Anterior cingulate cortex (tissue), 58 donors: ENCODE measurements at places on chromosomes 5 and 9.

GRCh38 chr5:149144637-149145036 lies 3.3 kb downstream of the ABLIM3 start:
- DNase-seq = no peak

GRCh38 chr5:56097055-56097454 lies 102.3 kb upstream of the IL6ST start:
- DNase-seq = no peak

DNA sequence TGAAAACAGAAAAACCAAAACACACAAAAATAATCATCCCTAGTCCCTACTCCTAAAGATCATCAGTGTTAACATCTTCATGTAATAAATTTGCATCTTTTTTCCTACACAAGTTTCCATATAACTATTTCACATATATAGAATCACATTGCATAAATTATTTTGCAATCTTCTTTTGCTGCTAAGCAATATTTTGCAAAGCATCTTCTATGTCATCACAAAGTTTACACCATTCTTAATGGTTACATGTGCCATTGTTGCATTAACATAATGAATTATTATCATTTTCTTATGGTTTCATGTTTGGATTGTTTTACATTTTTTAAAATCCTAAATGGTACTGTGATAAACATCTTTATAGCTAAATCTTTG lies 17.8 kb downstream of the SH3TC2 start:
- no peak for DNase-seq

GRCh38 chr9:138009803-138010690 lies 132.5 kb downstream of the CACNA1B start:
- DNase-seq = no peak

- DNase-seq = no peak
Measured at GRCh38 chr5:14424011-14424685, 157.4 kb upstream of the OTULINL start.

DNA sequence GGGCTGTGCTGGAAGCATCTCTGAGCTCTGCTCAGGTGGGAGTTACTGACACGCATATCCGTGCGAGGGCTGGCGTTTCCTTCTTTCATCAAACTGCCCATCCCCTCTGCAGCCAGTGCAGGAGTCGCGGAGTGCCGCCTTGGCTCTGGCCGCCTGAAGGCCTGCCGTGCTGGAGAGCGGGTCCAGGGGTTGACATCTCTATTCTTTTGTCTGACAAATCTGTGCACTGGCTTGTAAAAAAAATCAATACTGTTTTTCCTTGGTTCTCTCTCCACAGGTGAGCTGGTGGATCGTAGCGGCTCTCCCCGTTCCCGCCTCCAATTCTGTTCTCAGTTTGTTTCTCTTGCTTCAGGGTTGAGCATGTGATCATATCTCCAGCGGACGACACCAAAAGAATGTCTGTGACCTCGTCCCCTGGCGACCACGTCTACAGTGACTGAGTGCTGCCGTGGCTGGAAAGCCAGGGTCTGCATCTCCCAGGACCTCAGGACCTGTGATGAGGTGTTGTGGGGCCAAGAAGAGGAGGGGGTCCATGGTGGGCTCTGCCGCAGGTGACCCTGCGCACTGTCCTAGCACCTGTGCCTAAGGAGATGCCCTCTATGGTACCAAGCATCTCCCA lies 214.3 kb upstream of the IRX4 start:
- DNase-seq = no peak

- no peak for DNase-seq
Measured at GRCh38 chr9:89277043-89277442, 34.0 kb upstream of the CKS2 start.

- no peak for DNase-seq
Measured at GRCh38 chr5:126188804-126189203, 234.4 kb upstream of the GRAMD2B start.

DNA sequence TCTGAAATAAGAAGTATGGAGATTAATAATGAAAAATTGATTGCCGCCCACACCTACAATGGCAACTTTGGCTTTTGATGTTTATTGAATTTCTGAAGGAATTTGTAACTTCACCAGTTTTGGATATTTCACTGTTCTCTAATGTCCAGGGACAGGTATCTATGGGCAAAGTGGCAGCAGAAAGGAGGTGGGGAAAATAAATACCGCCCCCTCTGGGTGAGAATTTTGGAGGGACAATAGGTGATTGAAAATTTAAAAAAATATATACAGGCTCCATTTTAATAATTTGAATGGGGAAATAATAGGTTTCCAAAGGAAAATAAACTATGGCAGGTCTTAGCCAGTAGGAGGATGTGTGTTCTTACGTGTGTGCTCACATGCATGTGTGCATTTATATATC lies 1.3 kb downstream of the SCGB3A2 start:
- no peak for DNase-seq

GRCh38 chr5:160453751-160454150 lies 32.1 kb downstream of the PTTG1 start:
- no peak for DNase-seq

DNA sequence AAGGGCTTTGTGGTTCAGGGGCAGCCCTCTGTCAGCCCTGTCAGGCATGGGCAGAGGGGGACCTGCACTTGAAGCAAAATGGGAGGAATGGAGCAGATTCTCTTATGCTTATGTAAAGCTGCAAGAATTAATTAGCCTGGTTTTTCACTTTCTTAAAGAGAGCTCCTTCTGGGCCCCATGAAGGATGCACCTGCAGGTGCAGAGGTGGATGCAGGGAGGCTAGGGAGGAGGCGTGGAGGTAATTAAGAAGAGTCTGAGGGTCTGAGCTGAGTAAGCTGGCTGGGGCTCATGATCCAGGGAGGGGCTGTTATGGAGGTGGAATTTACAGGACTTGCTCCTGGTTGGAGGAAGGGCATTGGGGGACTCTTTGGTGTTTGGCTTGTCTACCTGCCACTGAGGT lies 22.0 kb downstream of the NSG2 start:
- no peak for DNase-seq

DNA sequence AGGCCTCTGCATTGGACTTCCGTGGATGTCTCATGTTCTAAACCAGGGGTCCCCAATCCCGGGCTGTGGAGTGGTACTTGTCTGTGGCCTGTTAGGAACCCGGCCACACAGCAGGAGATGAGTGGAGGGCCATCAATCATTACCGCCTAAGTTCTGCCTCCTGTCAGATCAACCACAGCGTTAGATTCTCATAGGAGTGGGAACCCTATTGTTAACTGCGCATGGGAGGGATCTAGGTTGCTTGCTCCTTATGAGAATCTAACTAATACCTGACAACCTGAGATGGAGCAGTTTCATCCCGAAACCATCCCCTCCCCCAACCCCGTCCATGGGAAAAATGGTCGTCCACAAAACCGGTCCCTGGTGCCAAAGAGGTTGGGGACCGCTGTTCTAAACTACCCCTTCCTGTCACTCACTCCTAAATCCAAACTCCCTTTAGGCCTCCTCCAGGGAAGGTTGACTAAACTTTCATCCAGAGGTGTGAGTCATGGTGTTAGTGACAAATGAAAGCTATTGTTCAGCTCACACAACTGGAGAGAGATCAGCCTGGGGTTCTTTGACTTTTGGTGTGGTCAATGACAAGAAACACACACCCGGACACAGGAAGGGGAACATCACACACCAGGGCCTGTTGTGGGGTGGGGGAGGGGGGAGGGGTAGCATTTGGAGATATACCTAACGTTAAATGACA lies 9.5 kb downstream of the KCNV2 start:
- DNase-seq = no peak
